ENCODE measurements at places on chromosomes 16 and 17.

DNA sequence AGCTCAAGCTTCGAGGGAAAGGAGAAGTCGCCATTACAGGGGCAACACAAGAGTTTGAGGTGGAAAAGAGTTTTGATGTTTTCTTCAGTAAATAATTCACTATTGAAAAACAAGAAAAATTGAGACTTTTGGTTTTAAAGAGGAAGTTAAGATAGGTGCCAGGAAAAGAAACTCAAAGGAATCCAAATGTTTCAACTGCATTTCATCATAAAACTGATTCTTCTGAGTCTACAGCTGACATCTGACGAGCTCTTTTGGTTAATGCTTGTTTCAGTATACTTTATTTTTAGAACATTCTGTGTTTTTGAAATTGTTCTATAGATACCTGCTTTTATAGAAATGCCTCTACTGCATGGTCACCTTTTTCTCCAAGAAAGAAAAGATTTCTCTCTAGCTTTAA, 54.0 kb downstream of the ERN1 start:
- DNase-seq, result no peak

DNA sequence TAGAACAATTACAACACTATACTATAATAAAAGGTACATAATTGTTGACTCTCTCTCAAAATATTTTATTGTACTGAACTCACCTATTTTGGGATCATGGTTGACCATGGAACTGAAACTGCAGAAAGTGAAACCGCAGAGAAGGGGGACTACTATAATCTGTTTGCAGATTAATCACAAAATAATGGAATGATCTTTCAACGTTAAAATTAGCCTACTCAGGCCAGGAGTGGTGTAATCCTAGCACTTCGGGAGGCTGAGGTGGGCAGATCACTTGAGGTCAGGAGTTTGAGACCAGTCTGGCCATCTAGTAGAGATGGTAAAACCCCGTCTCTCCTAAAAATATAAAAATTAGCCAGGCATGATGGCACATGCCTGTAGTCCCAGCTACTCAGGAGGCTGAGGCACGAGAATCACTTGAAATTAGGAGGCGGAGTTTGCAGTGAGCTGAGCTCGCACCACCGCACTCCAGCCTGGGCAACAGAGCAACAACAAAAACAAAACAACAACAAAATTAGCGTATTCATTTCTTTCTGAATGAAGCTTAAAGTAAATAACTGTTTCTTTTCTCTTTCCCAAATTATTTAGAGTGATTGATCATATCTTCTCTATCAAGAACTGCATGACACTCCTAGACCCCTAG, 45.6 kb downstream of the IKZF3 start:
- no peak for DNase-seq

- DNase-seq, result no peak
Measured at GRCh38 chr16:11603331-11603750, 16.6 kb upstream of the LITAF start.

- no peak for DNase-seq
Measured at GRCh38 chr17:17239832-17240231, 2.9 kb upstream of the FLCN start.

- peak; percentile 93 for DNase-seq
Measured at GRCh38 chr16:46859719-46860152, 24.4 kb upstream of the GPT2 start.

All from AG20443 (cell line).